Small intestine (tissue), 16 donors: ENCODE measurements at places on chromosomes 1 and 21. TPM values are rescaled to one million over a fixed set of nuclear protein-coding genes. Genes with fewer than 3 reads are reported as not detected.

GRCh38 chr1:171220081-171220420 lies 28.2 kb upstream of the FMO1 start:
- no peak overlapping the region for H3K27ac ChIP-seq
- no peaks in the 10 kb centered on the region for H3K27me3 ChIP-seq
- no peaks in the 10 kb centered on the region for H3K4me1 ChIP-seq
- DNase-seq, result no peak
- no peaks in the 10 kb centered on the region for H3K36me3 ChIP-seq

DNA sequence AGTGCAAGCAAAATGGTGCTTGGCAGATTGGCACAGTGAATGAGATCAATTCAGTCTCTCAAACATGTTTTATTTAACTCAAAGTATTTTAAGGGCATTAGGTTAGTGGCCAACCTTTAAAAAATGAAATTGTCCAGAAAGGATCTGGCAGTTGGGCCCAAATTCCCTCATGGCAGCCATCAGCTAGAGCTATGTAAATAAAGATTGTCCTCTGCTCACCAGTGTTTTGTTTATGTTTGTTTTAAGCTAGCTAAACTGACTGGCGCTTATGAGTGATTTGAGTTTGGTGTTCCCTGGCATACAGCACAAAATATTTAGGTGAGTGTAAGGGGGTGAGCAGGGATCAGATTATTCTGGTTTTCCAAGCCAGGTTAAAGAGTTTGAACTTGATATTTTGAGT lies 18.1 kb downstream of the HDAC1 start:
- H3K4me1 ChIP-seq, result peaks cover 5% of the 10 kb centered on the region
- DNase-seq, result no peak
- peaks cover 22% of the 10 kb centered on the region for H3K36me3 ChIP-seq
- no peaks in the 10 kb centered on the region for H3K27me3 ChIP-seq
- H3K4me3 ChIP-seq, result no peak overlapping the region

DNA sequence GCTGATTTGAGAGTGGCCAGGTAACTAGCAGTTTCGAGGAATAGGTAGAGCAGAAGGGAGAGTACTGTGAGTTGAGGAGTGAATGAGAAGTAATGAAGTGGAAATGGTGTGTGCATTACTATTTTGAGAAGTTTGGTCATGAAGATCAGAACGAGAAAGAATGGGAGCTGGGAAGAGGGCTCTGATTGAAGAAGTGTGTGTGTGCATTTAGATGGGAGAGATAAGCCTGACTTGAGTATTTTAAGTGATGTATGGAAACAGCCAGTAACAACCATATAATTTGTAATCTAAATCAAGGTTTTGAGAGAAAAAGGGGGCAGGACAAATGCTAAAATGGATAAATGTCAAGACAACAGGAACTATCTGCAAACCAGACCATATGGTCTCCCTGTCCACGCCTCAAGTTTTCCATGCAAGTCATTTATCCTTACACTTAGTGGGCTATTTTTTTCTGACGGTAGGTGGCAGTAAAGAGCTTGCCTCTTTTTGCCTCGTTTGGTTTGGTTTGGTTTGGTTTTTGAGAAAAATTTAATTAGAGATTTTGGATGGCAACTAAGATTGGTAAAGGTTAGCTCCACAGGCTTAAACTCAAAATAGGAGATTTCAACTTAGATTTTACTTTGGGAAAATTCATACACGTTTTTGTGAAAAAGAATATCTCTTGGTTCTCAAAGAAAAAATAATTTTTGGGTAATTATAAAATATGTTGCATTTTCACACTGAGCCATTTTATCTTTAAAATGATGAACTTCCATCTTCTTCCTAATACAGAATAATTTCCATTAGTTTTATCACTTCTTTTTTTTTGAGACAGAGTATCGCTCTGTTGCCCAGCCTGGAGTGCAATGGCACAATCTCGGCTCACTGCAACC lies 9.5 kb upstream of the B3GALNT2 start:
- no peak overlapping the region for H3K4me3 ChIP-seq
- H3K4me1 ChIP-seq, result no peaks in the 10 kb centered on the region
- no peaks in the 10 kb centered on the region for H3K36me3 ChIP-seq
- DNase-seq, result peak; percentile 69
- no peak overlapping the region for H3K27ac ChIP-seq

DNA sequence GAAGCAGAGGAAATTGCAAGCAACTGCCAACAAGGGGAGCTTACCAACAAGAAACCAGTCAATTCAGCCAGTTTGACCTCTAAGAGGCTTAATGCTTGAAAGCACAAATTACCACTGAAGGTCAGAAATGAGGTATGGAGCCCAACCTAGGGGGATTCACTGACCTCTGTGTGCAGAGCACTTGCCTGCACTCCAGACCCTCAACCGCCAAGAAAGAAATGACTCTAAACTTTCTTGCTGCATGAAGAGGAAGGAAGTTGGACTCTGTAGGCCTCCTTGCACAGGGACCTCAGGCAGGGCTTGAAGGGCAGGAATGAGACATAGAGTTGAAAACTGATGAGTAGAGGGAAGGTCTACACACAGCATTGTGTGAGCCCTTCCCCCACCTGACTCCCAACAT lies 10.0 kb downstream of the ARMH1 start:
- H3K27ac ChIP-seq, result no peak overlapping the region
- no peaks in the 10 kb centered on the region for H3K27me3 ChIP-seq
- no peak for DNase-seq
- H3K4me1 ChIP-seq, result no peaks in the 10 kb centered on the region
- H3K36me3 ChIP-seq, result no peaks in the 10 kb centered on the region

DNA sequence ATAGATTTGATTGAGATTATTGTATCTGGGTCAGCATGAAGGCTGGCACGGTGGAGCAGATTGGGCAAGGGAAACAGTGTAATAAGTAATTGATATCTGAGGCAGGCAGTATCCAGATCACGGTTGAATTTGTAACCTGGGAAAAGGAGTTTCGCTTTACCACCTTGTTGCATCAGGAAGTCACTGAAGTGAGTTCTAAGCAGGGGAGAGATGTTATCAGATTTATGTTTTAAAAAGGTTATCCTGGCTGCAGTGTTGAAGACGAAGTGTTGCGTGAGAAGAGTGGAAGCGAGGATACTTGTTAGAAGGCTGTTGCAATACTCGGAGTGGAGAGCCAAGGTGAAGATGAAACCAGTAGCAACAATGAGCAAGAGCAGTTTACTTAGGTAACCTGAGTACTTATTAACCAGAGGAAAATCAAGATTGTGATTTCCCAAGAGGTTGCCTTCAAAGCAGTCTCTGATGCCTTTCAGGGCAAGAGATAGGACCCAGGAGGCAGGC lies 77.8 kb downstream of the LHX9 start:
- no peaks in the 10 kb centered on the region for H3K27me3 ChIP-seq
- H3K27ac ChIP-seq, result no peak overlapping the region
- H3K36me3 ChIP-seq, result no peaks in the 10 kb centered on the region
- no peak overlapping the region for H3K4me3 ChIP-seq
- DNase-seq, result peak; percentile 31
- H3K4me1 ChIP-seq, result no peaks in the 10 kb centered on the region

- no peaks in the 10 kb centered on the region for H3K36me3 ChIP-seq
- no peak overlapping the region for H3K27ac ChIP-seq
- peaks cover 10% of the 10 kb centered on the region for H3K4me1 ChIP-seq
- no peak for DNase-seq
These were observed 16.5 kb downstream of the TBX19 start for GRCh38 chr1:168297019-168297730.

DNA sequence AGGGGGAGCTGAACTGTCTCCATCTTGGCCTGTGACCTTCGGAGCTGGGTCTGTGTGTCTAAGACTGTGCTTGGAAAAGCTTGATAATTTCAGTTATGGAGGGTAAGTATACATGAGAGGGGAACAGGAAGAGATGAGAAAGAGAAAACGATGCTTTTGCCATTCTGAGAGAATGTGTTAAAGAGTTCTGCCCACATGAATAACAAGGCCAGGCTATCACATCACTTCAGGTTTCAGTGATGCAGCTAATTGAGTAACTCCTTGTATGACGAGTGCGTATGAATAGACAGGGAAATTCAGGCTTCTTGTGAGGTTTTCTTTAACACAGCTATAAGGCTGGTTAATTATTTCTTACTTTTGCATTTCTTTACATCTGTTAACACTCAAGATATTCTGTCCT lies 81.0 kb downstream of the PLPPR5 start:
- H3K4me1 ChIP-seq, result no peaks in the 10 kb centered on the region
- H3K4me3 ChIP-seq, result no peak overlapping the region
- DNase-seq, result no peak
- H3K36me3 ChIP-seq, result no peaks in the 10 kb centered on the region

- no peaks in the 10 kb centered on the region for H3K36me3 ChIP-seq
- H3K4me3 ChIP-seq, result no peak overlapping the region
- H3K4me1 ChIP-seq, result peaks cover 11% of the 10 kb centered on the region
- DNase-seq, result no peak
- H3K27me3 ChIP-seq, result no peaks in the 10 kb centered on the region
These were observed 29.6 kb downstream of the KCNC4 start for GRCh38 chr1:110239441-110240430.

DNA sequence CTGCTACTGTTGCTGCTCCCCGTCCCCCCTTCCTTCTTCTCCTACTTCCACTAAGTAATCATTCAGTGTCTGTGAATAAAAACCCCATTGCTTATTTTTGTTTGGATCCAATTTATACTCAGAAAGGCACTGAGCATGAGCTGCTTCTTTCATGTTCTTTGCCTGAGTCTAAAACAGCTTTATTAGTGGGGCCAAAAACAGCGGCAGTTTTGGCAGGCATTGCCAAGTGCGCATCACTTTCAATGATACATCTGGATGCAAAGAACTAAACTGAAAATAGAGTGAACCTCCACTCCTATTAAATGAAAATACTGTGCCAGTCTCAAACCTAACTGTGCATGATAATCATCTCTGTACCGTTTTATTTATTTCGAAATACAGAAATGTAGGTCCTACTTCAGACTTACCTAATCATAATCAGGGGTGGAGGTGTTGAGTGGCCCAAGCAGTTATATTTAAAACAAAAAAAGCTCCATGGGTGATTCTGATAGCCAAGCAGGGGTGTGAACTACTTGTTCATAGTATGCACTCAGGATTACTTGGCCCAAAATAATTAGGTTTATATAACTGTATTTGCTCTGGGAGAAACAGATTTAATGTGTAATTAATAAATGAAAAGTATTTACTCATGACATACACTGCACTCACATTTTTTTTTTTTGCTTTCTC lies 48.4 kb downstream of the NEK7 start:
- H3K27ac ChIP-seq, result no peak overlapping the region
- peaks cover 7% of the 10 kb centered on the region for H3K36me3 ChIP-seq
- H3K27me3 ChIP-seq, result no peaks in the 10 kb centered on the region
- no peaks in the 10 kb centered on the region for H3K4me1 ChIP-seq

DNA sequence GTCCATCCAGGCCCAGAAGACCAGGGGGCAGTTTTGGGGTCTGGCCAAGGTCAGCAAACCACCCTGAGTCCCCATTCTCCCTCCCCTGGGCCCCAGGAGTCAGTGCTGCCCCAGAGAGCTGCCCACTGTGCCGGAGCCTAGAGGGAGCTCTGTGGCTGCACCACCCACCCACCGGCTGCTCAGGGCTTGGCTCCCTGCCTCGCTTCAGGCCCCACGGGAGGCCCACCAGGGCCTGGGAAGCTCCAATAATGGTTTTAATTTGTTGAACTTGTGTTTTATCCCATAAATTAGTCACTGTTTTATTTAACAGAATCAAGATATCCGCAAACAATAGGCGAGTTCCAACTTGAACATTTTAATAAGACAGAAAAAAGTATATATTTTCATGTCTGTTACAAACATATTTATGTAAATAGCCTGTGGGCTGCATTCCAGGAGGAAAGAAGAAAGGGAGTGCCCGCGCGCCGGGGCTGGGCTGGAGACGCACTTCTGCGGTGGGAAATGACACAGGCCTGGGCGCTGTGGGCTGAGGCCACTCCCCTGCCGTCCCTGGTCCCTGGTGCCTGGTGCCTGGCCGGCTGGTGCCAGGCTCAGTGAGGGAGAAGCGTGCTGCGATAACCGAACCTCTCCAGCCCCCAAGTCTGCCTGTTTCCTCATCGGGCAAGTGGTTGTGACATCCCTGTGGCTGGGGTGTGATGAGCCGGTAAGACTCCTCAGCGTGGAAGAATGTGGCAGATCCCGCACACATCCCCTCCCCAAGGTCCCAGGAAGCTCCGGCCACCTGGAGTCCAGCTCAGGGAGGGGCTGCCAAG lies 160.5 kb downstream of the PEX14 start:
- DNase-seq, result no peak
- H3K4me3 ChIP-seq, result no peak overlapping the region
- peaks cover 7% of the 10 kb centered on the region for H3K36me3 ChIP-seq
- H3K27ac ChIP-seq, result no peak overlapping the region
- no peaks in the 10 kb centered on the region for H3K27me3 ChIP-seq
- no peaks in the 10 kb centered on the region for H3K4me1 ChIP-seq

DNA sequence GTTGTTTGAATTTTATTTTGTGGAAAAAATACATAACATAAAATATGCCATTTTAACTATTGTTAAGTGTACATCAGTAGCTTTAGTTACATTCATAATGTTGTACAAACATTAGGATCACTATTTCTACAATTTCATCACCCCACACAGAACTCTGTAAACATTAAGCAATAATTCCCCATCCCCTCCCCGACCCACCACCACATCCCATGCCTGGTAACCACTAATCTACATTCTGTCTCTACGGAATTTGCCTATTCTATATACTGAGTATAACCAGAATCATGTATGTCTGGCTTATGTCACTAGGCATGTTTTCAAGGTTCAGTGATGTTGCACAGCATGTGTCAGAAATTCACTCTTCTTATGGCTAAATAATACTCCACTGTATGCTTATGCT lies 47.7 kb downstream of the CDC42BPA start:
- no peak overlapping the region for H3K4me3 ChIP-seq
- H3K4me1 ChIP-seq, result no peaks in the 10 kb centered on the region
- H3K36me3 ChIP-seq, result no peaks in the 10 kb centered on the region
- H3K27me3 ChIP-seq, result no peaks in the 10 kb centered on the region

Gene CNN3
- polyA plus RNA-seq, result 155 TPM

DNA sequence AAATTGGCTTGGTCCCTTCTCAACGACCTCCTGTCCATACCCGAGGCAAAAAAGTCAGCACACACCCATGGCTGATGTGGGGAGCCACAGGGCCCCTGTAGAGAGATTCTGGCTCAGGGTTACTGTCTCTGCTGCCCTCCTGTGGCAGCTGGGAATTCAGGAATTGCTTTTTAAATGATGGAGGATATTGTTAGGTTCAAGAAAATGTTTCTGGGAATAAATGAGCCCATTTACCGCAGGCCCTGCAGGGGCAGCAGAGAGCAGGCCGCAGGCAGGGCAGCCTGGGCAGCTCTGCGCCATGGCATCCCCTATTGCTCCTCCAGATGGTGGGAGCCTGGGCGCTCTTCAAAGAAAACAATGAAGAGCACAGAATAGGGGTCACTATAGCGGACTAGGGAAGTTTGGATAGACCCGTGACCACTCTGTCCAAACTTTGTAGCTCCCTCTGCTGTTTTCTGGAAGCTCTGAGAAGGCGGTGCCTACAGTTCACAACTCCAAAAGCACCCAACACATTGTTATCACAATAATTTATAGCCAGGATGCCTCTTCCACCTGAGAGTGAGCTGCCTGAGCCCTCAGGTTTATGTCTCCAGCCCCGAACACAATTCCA lies 201.1 kb downstream of the BACH1 start:
- no peaks in the 10 kb centered on the region for H3K36me3 ChIP-seq
- no peaks in the 10 kb centered on the region for H3K4me1 ChIP-seq
- no peak overlapping the region for H3K27ac ChIP-seq
- no peak for DNase-seq
- no peak overlapping the region for H3K4me3 ChIP-seq

GRCh38 chr1:26530895-26531598 lies 1.5 kb downstream of the RPS6KA1 start:
- no peaks in the 10 kb centered on the region for H3K36me3 ChIP-seq
- H3K27ac ChIP-seq, result peak overlapping the region; percentile 92
- H3K4me1 ChIP-seq, result peaks cover 9% of the 10 kb centered on the region
- no peaks in the 10 kb centered on the region for H3K27me3 ChIP-seq
